HL-60 (cell line): ENCODE measurements at places on chromosomes 3 and 15.

- DNase-seq, result no peak
These were observed 11.5 kb downstream of the CCDC80 start for GRCh38 chr3:112629425-112629824.

GRCh38 chr3:86782286-86782685 is 208.7 kb downstream of the VGLL3 start:
- DNase-seq, result no peak

GRCh38 chr15:43975326-43975725 is 148.5 kb downstream of the WDR76 start:
- no peak for DNase-seq

DNA sequence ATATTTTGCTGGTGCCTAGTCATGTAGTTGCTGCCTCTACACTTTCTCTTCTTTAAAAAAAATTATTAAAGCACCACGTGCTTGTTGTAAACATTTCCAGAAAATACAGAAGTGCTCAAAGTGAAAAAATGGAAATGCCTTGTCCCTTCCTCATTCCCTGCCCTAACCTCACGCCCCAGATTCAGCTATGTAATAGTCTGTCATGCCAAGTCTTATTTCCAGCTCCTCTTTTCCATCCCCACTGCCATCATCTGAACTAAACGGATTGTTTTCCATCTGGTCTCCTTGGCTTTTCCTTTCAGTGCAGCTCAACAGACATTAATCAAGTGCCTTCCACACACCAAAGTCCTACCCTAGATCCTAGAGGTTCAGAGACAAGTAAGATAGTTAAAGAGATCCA is 15.5 kb downstream of the ZNF774 start:
- peak; percentile 25 for DNase-seq

DNA sequence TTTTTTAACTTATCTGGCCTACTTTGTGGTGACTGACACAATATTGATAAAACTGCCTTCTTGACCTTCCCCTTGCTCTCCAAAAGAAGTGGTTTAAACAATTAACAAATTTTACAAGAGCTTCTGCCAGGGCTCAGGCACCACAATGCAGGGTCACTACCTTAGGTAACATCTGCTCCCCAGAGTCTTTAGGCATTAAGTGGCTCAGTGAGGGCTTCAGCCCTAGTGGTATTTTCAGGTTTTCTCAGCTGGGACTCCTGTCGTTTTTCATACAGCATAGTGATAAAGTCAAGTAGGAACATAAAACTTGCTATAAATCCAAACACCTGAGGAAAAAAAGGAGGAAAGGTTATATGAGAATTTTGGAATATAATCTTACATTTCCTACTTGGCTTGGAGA is 18.9 kb downstream of the CMTM6 start:
- DNase-seq, result no peak

DNA sequence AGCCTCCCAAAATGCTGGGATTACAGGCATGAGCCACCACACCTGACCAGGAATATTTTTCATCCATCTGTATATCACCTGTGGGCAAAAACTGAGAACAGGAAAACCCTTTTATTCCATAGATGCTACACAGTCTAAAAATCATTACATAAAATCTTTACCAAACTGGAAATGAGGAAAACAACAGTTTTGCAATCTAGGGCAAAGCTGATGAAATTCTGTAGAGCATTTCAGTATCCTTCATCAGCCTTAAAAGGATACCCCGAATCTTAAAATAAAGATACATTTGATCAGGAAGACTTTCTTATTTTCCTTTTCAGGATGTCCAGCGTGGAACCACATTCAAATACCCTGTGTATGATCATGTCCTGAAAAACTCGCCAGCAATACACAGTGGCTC is 7.1 kb downstream of the SIAH2 start:
- no peak for DNase-seq

GRCh38 chr3:161941891-161942290 is 445.3 kb downstream of the OTOL1 start:
- DNase-seq, result no peak

DNA sequence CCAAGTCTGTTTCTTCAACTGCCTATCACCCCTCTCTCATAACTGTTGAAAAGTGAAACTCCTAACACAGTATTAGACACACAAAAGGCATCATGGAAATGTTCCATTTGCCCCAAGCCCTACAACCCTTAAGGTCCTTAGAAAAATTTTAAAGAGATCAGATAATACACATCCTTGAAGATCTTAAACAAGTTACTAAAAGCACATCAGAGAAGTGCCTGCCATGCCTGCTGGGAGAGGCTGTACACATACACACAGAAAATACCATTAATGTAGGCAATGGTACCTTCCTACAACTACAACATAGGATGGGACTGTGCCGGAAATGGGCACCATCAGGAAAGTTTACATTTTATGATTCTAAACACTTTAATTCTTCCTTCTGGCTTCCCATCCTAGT is 3.3 kb downstream of the ADAM10 start:
- DNase-seq, result no peak
